ENCODE measurements at places on chromosomes 6 and 20. TPM values are rescaled to one million over a fixed set of nuclear protein-coding genes. Genes with fewer than 3 reads are reported as not detected.

OR2J3 gene
- total RNA-seq, result not detected

CPNE5 gene
- total RNA-seq, result 0.13 TPM

- no peak for DNase-seq
These were observed 20.2 kb upstream of the RALGAPA2 start for GRCh38 chr20:20732641-20733040.

DNA sequence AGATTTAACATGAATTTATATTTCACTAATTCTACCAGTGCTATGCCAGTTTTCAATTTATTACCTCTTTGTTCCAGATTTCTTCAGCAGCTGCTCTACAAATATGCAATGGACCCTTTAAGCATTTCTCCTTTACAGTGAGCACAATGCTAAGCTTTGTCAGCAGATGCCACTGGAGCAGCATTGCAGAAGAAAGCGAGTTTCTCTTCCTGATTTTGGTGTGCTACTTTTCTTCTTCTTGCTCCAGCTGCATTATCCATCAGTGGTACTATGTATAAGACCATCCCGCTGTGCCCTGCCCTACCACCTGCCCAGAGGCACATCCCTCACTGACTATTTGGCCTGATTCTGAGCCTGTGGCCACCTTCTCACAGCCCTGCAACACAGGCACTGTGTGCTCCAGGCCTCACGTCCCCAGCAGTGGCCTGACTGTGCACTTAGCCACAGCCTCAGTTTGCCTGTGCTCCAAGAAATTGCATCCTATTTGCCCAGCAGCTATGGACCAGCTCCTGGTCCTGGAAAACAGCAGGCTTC is 84.1 kb downstream of the TNFAIP3 start:
- no peak for DNase-seq

DNA sequence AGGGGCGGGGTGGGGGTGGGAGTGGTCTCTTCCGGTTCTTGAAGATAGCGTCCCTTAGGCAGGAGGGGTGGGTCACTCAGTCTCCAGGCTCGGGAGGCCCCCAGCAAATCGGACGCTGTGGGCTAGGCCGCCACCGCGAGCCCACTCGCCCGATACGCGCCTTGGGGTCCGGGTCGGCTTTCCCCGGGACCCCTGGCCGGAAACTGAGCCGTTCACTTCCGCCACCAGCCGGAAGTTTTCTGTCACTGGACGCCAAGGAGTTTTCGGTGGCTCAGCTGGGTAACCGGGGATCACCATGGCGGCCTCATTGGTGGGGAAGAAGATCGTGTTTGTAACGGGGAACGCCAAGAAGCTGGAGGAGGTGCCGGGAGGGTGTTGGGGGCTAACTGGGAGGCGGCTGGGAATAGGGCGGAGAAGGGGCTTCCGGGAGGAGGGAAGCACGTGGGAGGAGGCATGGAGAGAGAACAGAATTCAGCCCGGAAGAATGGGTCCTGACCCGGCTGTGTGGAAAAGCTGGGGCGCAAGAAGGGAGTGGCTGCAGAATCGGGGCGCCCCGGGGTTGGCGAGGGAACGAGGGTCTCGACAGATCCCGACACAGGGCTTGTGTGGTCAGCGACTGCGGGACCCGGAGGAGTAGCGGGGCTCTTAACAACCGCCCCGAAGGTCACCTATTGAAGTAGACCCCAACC is at the start of gene ITPA:
Gene ITPA (plus strand): TSS at position 242 of the 689 bp plus-strand sequence. CDS start 54 bp downstream, at position 296.
- DNase-seq, result no peak

GRCh38 chr6:7532821-7533220 is 8.7 kb upstream of the DSP start:
- DNase-seq, result no peak

DNA sequence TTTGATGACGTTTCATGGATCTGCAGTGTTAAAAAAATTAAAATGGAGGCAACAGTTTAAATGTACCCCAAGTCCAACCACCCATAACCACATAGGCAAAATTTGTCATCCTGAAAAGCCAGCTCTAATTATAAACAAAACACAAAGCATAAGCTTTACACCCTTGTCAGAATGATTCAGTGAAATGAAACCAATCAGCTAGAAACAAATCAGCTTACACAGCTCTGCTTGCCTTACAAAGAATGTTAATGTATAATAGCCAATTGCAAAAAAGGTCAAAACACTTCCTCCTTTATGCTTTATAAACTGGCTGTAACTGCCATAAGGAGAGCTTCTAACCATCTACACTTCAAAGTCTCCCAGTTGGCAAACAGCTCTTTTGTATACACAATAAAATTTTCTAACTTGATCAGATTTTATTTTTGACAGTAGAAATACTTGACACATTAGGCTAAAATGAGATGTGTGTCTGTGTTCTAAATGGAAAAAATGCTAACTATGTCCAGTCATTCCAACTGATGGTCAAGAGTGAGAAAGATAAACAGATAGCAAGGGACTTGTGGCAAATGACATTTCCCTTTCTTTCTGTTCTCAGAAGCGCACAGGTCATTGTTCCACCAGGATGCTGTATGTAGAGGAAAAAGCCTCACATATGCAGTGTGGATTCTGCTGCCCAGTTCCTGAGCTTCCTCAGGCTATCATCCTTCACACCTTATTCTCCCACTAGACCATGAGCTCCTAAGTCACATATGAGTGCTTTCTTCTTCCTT is 344.3 kb upstream of the ID4 start:
- DNase-seq, result no peak

DNA sequence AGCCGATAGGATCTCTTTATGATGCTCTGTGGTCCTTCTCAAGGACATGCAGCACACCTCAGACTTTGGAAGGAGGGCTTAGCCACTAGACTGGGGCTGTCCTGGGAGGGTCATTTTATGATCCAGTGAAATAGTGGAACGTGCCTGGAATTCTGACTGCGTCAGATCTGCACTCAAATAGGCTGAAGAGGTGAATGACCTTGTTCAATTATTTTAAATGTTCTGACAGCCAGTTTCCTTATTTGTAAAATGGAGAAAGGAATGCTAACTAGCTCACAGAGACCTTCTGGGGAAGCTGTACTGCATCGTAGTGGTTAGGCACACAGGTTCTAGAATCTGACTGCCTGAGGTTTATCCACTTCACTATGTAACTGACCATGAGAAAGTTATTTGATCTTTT is 587.5 kb downstream of the MAFB start:
- DNase-seq, result no peak

Measured in kidney epithelial cell (primary cell).